ENCODE measurements at places on chromosomes 12 and 14. TPM values are rescaled to one million over a fixed set of nuclear protein-coding genes. Genes with fewer than 3 reads are reported as not detected.

Gene NTN4
- 60.9 TPM for total RNA-seq

Gene GALNT4
- total RNA-seq, result 7.4 TPM

Gene CLEC2B
- total RNA-seq, result 10.5 TPM

Gene JAG2
- 15.0 TPM for total RNA-seq

Gene EML5
- 1.6 TPM for total RNA-seq

Gene DLK1
- total RNA-seq, result not detected

DNA sequence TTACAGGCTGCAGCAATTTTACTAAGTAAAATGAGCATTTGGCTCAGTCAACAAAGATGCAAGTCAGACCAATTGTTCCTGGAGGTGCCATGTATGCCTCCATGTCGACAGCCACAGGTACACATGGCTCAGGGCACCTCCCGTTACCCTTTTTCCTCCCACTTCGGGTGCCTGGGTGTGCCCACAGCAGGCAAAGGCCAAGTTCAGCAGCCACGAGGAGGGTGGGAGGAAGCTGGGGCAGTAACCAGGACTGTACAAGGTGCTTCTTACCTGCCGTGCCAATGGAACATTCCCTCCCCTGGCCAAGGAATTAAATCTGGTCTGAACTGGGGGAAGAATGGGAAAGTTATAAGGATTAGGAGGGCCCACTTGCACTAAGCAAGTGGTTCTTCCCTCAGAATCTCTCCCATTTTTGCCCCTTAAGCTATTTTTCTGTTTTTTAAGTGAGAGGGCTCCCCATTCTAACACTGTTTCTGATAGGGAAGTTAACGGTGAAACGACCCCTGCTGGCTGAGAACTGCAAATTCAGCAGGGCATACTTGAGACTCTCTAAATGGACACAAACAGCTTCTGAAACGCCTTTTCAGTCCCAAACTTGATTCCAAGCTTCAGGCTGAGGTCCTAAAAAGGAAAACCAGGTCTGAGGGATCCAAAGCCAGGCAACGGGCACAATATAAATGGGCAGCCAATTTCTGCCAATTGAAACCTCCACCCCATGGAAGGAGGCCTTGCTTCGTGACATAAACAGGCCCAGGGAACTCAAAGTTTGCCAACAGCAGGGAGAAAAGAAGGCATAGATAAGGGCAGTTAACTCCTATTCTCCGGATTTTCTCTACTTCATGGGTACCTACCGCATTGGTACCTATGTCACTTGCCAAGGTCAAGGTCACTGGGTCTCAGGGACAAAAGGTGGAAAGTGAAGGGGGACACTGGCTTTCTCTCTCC, 24.8 kb downstream of the CLECL1 start:
- DNase-seq, result no peak

DNA sequence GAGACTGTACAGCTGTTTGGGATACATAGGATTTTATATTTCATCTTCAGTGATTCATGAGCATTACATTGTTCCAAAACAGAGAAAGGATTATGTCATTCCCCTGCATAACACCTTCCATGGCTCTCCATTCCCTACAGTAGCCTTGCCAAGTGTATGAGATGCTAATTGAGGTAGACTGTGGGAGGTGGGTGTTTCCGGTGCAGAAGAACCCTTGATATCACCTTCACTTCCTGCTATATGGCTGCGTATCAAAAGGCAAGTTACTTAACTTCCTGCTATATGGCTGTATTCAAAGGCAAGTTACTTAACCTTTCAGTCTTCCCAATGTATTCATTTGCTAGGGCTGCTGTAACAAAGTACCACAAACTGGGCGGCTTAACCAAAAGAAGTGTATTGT, 11.2 kb downstream of the FAR2 start:
- no peak for DNase-seq

DNA sequence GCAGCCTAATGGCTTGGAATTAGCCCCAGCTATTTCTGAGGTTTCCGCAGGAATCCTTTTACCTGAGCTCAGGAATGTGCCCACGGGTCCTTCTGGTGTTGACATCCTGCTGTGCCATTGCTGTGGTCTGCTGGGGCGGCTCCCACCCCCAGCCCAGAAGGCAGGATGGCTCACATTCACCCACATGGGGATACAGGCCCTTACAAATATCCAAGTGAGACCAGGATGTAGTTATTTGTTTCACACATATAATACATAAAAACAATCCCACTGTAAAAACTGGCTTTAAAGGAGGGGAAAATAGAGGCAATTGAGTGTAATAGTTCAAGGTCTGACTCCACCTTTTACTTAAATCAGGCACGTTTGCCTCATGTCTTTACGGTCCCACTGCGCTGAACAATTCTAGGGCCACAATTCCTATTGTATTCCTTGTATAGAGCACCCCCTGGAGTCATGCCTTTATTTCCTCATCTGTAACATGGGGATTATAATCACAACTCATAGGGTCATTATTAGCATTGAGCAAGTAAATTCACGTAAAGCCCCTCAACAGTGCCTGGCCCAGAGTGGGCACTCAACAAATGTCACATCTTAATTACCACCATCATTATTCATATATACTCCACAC, 57.2 kb upstream of the FICD start:
- no peak for DNase-seq

DNA sequence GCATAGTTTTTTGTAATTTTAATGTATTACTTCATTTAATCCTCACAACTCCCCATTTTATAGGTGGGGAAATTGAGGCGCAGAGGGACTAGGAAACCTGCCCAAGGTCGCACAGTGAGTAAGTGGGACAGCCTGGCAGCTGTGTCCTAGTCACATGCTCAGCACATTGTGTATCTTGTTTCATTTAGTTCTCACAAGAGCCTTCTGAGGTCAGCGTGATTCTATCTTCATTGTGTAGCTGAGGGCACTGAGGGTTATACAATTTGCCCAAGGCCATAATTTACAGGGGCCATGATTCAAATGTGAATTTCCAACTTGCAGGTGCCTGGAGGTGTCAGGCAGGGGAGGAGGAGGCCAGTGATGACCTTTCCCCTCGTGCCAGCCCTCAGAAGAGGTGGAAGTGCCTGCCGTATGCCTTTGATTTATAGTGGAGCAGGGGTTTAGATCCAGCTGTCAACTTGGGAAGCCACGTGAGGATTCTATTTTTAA, 30.3 kb upstream of the SMOC1 start:
- no peak for DNase-seq

DNA sequence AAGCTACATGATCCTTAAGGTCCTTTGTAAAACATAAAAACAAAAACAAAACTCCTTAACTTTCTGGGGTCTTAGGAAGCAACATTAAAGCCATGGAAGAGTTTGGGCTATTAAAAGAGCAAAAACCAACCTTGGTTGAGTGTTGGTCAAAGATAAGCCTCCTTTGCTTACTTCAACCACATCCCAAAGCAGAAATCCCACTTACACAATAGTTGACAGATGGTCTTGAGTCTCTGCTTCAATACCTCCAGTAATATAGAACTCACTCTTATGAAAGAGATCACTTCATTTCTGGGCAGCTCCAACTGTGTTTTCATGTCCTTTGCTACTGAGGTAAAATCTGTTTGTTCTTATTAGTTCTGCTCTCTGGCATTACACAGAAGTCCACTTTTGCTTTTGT, 125.8 kb downstream of the SLC38A4 start:
- DNase-seq, result no peak

GRCh38 chr12:103503546-103504480, 8.0 kb upstream of the C12orf42 start:
- no peak for DNase-seq

DNA sequence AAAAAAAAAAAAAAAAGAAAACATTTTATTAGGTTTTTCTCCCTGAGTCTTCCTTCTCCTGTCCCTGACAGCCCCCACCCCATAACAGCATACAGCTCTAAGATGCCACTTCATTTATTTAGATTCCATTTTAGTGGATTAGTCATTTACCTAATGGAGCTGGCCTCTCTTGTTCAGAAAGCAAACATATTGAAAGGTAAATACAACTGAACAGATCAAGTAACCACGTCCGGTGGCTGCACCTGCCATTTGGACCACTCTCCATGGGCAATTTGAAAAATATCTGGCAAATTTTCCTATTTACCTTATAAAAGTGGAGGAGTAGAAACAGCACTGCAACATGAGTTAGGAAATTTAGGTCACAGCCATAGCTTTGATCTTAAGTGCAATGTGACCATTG, 254.6 kb downstream of the C12orf42 start:
- no peak for DNase-seq

GRCh38 chr12:31813305-31813704, 84.5 kb upstream of the AMN1 start:
- DNase-seq, result no peak

DNA sequence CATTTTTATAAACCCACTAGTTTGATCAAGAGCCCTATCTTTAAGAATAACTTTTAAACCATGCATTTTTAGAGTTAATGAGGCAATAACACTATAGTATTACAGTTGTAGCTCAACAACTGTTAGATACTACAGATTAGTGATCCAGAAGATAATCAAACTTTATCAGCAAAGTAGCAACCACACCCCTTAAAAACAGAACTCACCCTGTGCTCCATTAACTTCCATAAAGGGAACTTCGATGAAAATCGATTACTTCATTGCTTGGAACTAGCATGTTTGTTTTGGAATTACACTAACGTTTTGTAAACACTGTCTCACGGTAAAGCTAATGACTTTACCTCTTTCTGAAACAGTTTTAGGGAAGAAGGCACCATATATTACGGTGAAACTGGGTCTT, 1.4 kb downstream of the SGPP1 start:
- no peak for DNase-seq

GRCh38 chr12:112096667-112097066, 11.9 kb downstream of the NAA25 start:
- DNase-seq, result no peak

DNA sequence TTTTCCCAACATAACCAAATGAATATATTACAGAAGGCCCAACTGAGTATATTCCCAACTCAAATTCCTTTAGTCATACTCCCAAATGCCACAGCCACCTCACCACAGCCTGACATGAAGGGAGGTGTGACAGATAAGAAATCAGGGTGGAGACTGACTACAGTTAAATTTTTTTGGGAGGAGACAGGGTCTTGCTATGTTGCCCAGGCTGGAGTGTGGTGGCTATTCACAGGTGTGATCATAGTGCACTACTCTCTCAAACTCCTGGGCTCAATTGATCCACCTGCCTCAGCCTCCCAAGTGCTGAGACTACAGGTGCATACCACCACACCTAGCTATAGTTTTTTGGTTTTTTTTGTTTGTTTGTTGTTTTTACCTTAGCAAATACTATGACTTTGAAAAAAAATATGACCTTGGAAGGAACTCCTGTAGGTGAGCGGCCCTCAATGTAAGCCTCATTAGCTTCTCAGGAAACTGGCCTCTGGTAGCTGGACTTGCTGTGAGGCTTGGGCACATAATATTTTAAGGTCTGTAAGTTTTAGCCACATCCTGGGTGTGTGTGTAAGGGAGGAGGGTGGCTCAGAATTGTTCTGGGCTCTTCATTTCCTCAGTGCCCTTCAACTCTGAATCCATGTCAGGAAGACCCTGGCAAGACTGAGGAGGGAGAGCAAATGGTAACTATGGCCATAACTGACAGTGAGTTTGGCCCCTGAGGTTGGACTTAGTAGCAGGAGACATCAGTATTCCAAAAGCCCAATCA, 39.1 kb upstream of the LTBP2 start:
- no peak for DNase-seq

DNA sequence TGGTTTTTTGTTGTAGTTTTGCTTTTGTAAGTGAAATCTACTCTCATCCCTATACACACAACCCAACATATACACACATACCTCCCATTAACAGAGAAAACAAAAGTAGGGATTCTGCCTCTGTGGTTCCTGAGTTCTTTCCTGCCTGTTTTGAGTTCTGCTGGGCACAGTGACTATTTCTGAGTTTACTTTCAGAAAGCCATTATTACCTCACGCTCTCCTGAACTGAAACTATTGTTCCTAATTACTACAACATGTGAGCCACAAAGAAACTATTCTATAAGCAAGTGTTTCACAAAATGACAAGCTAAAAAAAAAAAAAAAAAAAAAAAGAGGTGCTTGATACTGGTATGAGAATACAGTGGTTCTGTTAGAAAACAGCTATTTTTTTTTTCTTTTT, 110.9 kb downstream of the ALG10B start:
- no peak for DNase-seq

DNA sequence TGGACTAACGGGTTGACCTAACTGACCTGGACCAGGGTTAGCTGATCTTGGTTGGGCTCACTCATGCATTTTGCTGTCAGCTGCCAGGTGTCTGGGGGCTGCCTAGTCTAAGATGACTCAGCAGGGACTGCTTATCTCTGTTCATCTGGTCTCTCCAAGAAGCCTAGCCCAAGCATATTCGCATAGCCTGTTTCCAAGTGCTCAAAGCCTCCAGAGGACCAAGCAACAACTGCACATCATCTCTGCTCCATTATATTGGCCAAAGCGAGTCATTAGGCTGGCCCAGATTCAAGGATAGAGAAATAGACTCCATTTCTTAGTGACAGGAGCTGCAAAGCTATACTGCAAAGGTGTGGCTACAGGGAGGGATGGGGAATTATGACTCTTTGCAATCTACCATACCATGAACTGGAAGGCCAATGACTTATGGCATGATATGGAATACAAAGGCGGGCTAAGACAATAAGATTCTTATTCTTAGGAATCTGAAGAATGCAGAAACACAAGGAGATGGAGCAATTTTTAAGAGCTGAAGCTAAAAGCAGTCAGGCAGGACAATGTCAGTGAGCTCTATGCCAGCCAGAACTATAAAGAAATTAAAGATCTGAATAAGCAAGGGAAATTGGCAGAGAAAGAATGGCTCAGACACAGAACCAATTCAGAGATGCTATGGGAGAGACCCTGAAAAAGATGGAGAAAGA, 194.6 kb upstream of the FSCB start:
- DNase-seq, result no peak

GRCh38 chr14:77529213-77529612, 30.6 kb upstream of the ISM2 start:
- no peak for DNase-seq

DNA sequence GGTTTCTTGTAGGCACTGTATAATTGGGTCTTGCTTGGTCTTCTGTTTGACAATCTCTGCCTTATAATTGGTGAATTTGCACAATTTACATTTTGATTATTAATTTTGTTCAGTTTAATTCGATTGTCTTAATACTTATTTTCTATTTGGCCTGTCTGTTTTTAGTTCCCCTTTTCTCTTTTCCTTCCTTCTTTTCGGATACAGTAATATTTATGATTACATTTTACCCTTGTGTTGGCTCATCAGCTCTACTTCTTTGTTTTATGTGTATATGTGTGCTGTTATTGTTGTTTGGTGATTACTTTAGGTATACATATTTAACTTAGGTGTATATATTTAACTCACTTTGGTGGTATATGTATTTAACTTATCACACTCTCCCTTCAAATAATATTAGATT, 12.8 kb upstream of the BEGAIN start:
- no peak for DNase-seq

- no peak for DNase-seq
Observed at GRCh38 chr12:171743-172676, 41.9 kb downstream of the SLC6A12 start.

Data from aorta (tissue), 5 donors.